Suprapubic skin (tissue), 4 donors: ENCODE measurements at places on chromosomes 2 and 18.
A peak's percentile ranks its signal among the peaks of the same experiment; 100 is the strongest.

GRCh38 chr2:134232868-134233727 lies 20.8 kb upstream of the MGAT5 start:
- H3K4me1 ChIP-seq = peaks cover 24% of the 10 kb centered on the region
- no peak overlapping the region for H3K27ac ChIP-seq

DNA sequence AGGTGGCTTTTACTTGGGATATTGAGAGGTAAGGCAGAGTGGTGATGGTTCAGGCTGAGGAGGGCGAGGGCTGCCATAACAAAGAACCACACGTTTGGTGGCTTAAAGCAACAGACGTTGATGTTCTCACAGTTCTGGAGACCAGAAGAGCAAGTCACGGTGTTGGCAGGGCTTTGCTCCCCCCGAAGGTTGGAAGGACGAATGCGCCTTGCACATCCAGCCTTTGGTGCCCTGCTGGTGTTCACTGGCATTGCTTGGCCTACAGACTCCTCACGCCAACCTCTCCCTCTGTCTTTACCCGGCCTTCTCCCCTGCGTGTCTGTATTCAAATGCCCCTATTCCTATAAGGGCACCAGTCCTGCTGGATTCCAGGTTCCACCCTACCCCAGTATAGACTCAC lies 125.4 kb downstream of the TPO start:
- H3K4me3 ChIP-seq = no peak overlapping the region
- no peaks in the 10 kb centered on the region for H3K4me1 ChIP-seq
- H3K27ac ChIP-seq = no peak overlapping the region
- DNase-seq = peak; percentile 57
- H3K27me3 ChIP-seq = peaks cover 3% of the 10 kb centered on the region

GRCh38 chr2:173860082-173860481 lies 105.1 kb downstream of the SP3 start:
- no peak overlapping the region for H3K4me3 ChIP-seq
- no peak overlapping the region for H3K27ac ChIP-seq
- H3K36me3 ChIP-seq = no peaks in the 10 kb centered on the region
- peaks cover 5% of the 10 kb centered on the region for H3K4me1 ChIP-seq

GRCh38 chr2:127175041-127175721 lies 44.9 kb downstream of the CYP27C1 start:
- H3K4me3 ChIP-seq = no peak overlapping the region
- peaks cover 49% of the 10 kb centered on the region for H3K4me1 ChIP-seq
- H3K27me3 ChIP-seq = no peaks in the 10 kb centered on the region
- H3K27ac ChIP-seq = peak overlapping the region; percentile 70
- no peaks in the 10 kb centered on the region for H3K36me3 ChIP-seq

- no peaks in the 10 kb centered on the region for H3K36me3 ChIP-seq
- H3K4me3 ChIP-seq = no peak overlapping the region
- no peak for DNase-seq
- H3K27me3 ChIP-seq = peaks cover 3% of the 10 kb centered on the region
These were observed 11.8 kb upstream of the DUSP2 start for GRCh38 chr2:96156926-96157648.

DNA sequence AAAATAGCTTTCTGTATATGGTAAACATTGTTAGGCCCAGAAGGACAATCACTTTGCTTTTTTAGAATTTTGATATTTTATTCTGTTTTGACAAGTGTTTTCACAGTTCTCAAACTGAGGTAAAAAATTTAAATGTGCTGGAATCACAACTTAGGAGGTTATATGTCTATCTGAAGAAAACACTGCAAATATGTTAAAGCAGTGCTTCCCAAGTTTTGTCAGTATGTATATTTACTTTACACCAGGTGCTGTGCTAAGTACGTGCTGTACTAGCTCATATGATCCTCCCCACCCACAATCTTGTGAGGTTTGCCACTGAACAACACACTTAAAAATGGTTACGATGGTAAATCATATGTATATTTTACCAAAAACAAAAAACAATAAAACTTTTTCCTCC lies 124.2 kb downstream of the CABYR start:
- H3K27ac ChIP-seq = no peak overlapping the region
- H3K4me1 ChIP-seq = no peaks in the 10 kb centered on the region
- H3K4me3 ChIP-seq = no peak overlapping the region

- DNase-seq = no peak
- no peak overlapping the region for H3K27ac ChIP-seq
- peaks cover 96% of the 10 kb centered on the region for H3K27me3 ChIP-seq
- peaks cover 24% of the 10 kb centered on the region for H3K4me1 ChIP-seq
- H3K4me3 ChIP-seq = no peak overlapping the region
These were observed 3.6 kb downstream of the ECEL1 start for GRCh38 chr2:232483923-232484627.

DNA sequence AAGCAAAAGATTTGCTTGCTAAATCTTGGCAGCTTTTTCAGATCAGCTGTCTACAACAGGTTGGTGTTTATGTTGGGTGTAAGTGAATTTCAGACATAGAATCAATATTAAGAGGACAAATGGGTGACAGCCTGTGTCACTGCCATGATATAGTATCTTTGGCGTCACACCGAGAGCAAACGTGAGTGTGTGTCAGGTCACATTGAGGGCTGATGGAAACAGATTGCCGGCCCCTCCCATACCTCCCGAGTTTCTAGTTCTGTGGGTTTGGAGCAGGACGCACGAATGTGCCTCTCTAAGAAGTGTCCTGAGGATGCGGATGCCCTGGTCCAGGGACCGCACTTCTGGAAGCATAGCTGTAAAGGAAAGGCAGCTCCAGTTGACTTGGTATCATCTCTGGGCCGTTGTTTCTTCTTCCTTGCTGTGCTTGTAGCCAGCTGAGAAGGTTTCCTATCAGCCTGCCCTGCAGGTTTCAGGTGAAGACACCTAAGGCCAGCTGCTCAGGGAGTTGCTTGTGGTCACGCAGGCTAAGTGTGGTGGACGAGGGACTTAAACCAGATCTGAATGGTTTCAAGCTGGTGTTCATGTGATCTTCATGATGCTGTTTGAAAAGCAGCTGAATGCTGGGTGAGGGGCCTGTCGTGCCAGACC lies 6.4 kb downstream of the AGAP1 start:
- no peak overlapping the region for H3K4me3 ChIP-seq
- no peak for DNase-seq
- H3K36me3 ChIP-seq = no peaks in the 10 kb centered on the region
- no peak overlapping the region for H3K27ac ChIP-seq

DNA sequence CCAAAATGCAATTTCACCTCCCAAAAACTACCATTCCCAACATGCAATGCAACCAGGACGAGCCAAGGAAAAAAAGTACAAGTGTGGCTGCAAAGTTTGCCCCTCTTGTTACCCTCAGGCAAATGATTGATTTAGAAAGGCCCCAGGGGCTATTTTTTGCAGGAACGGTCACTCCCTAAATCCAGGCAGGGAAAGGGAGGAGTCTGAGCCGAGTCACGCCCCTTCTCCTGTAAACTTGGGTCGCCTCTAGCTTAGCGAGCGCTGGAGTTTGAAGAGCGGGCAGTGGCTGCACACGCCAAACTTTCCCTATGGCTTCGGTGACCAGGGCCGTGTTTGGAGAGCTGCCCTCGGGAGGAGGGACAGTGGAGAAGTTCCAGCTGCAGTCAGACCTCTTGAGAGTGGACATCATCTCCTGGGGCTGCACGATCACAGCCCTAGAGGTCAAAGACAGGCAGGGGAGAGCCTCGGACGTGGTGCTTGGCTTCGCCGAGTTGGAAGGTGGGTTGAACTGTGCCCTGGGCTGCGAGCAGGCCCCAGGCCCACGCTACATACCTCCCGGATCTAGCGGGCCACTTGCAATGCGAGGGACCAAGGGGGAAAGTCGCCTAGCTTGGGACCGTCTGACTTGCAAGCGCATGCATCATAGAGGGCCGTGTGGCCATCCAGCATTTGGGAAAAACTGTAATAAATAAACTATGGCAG lies at the start of gene GALM:
Gene GALM (plus strand): TSS at position 261 of the 702 bp plus-strand sequence. CDS start 48 bp downstream, at position 309.
- H3K4me3 ChIP-seq = peak within 1 kb of the TSS; percentile 61
- H3K36me3 ChIP-seq = no peaks in the 10 kb centered on the region
- H3K27me3 ChIP-seq = no peaks in the 10 kb centered on the region
- DNase-seq = peak; percentile 89
- H3K4me1 ChIP-seq = peaks cover 25% of the 10 kb centered on the region
- H3K27ac ChIP-seq = peak within 1 kb of the TSS; percentile 70

GRCh38 chr2:28322981-28323396 lies 69.7 kb upstream of the FOSL2 start:
- no peaks in the 10 kb centered on the region for H3K36me3 ChIP-seq
- no peak overlapping the region for H3K4me3 ChIP-seq
- peaks cover 41% of the 10 kb centered on the region for H3K4me1 ChIP-seq
- no peaks in the 10 kb centered on the region for H3K27me3 ChIP-seq
- DNase-seq = no peak

DNA sequence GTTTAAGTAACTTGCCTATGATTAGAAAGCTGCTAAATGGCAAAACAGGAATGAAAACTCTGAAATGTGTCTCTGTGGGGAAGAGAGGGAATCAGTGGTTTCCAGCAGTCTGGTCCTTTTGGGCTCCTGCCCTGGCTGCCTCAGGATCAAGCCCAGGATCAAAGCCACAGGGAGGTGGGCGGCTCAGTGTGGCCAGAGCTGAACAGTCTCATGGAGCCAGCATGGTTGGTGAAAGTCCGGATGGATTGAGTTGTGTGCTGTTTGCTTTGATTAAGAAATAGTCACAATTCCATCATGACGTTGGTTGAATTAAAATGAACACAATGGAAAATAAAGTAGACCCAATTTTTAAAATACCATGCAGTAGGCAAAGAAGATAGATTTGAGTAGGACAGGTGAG lies 344.2 kb downstream of the LPIN1 start:
- no peak overlapping the region for H3K4me3 ChIP-seq
- no peaks in the 10 kb centered on the region for H3K27me3 ChIP-seq
- no peaks in the 10 kb centered on the region for H3K4me1 ChIP-seq
- H3K27ac ChIP-seq = no peak overlapping the region
- DNase-seq = no peak

DNA sequence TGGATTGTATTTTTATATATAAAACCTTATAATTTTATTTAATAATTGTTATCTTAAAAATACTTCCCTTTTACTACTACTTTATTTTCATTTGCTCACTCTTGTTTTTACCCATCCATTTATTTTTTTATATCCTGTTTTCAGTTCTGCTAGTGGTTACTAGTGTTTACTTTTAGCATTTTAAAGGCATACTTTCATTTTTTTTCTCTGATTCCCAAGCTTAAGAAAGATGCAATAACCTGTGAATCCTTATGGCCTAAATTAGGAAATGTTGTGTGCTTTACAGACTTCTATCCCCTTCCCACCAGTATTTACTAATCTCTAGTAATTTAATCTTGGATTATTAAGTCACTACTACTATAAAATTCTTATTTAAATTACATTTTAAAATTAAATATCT lies 140.0 kb downstream of the SMAD7 start:
- no peaks in the 10 kb centered on the region for H3K36me3 ChIP-seq
- no peak for DNase-seq
- no peak overlapping the region for H3K4me3 ChIP-seq

DNA sequence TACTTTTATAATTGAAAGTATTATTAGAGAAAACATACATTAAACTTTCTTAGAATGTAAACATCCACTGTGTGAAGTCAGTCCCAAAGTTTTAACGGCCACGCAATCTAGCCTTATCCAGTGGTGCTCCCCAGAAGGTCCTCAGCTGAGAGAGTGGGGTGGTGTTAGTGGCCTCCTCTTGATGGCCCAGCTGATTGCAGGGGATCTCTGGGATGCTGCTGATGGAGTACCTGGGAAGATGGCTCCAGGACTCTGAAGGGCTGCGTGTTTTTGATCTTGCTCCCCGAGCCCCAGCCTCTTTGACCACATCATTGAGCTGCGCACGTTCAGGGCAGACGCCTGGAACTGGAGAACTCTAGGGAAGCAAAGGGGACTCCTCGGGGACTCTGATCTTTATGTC lies 181.4 kb downstream of the FAM210A start:
- no peak overlapping the region for H3K4me3 ChIP-seq
- no peaks in the 10 kb centered on the region for H3K27me3 ChIP-seq
- no peak overlapping the region for H3K27ac ChIP-seq
- DNase-seq = no peak
- peaks cover 11% of the 10 kb centered on the region for H3K4me1 ChIP-seq
- no peaks in the 10 kb centered on the region for H3K36me3 ChIP-seq

- DNase-seq = no peak
- no peaks in the 10 kb centered on the region for H3K36me3 ChIP-seq
- no peak overlapping the region for H3K27ac ChIP-seq
- H3K4me1 ChIP-seq = peaks cover 12% of the 10 kb centered on the region
- H3K27me3 ChIP-seq = no peaks in the 10 kb centered on the region
- no peak overlapping the region for H3K4me3 ChIP-seq
These were observed 188.9 kb upstream of the TNP1 start for GRCh38 chr2:217048730-217049129.

DNA sequence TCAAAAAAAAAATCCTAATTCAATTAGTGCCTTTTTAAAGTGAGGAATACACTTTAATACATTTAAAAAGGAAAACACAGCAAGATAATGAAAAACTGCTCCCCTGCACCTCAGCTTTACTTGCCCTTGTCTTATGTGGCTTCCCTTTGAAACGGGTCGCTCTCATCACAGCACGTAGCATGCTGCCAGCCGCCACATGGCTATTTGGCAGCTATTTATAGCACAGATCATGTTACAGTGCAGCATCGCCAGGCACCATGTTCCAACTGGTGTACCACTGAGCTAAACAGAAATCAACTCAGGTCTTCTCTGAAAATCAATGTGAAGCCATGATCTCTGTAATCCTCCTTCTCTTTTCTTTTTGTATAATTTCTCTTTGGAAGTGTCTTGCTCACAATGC lies 65.1 kb downstream of the TMEM182 start:
- H3K27ac ChIP-seq = no peak overlapping the region
- H3K4me1 ChIP-seq = no peaks in the 10 kb centered on the region

GRCh38 chr18:2968606-2969005 lies 44.3 kb downstream of the LPIN2 start:
- H3K4me1 ChIP-seq = peaks cover 24% of the 10 kb centered on the region
- no peaks in the 10 kb centered on the region for H3K36me3 ChIP-seq
- DNase-seq = no peak
- H3K27me3 ChIP-seq = no peaks in the 10 kb centered on the region
- no peak overlapping the region for H3K4me3 ChIP-seq

DNA sequence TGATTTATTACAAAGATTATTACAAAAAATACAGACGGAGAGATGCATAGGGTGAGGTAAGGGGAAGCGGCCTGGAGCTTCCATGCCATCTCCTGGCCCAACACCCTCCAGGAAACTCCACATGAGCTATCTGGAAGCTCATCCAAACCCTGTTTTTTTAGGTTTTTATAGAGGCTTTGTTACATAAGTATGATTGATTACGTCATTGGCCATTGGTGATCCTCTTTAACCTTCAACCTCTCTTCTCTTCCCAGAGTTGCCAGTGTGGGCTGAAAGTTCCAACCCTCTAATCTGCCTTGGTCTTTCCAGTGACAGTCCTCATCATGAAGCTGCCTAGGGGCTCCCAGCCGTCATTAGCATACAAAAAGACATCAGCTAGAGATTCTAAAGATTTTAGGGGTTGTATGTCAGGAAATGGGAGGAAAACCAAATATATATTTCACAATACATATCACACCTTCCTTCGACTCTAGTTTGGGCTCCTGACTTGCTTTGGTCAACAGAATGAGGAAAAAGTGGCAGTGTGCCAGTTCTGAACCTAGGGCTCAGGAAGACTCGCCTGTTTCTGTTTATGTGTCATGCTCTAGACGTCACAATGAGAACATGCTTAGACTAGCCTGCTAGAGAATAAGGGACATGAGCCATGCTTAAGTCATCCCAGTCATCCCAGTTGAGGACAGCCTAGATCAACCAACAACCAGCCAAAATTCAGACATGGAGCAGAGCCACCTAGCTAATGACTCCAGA lies 54.1 kb downstream of the ETAA1 start:
- H3K4me3 ChIP-seq = no peak overlapping the region
- no peak overlapping the region for H3K27ac ChIP-seq
- no peaks in the 10 kb centered on the region for H3K27me3 ChIP-seq
- H3K36me3 ChIP-seq = no peaks in the 10 kb centered on the region
- H3K4me1 ChIP-seq = peaks cover 9% of the 10 kb centered on the region

GRCh38 chr18:79332646-79333045 lies 63.1 kb upstream of the NFATC1 start:
- no peak overlapping the region for H3K4me3 ChIP-seq
- no peaks in the 10 kb centered on the region for H3K4me1 ChIP-seq
- no peaks in the 10 kb centered on the region for H3K27me3 ChIP-seq
- H3K27ac ChIP-seq = no peak overlapping the region
